ENCODE measurements at places on chromosomes 7 and 10.

- no peak for DNase-seq
These were observed 57.3 kb downstream of the ST7 start for GRCh38 chr7:117010375-117011133.

DNA sequence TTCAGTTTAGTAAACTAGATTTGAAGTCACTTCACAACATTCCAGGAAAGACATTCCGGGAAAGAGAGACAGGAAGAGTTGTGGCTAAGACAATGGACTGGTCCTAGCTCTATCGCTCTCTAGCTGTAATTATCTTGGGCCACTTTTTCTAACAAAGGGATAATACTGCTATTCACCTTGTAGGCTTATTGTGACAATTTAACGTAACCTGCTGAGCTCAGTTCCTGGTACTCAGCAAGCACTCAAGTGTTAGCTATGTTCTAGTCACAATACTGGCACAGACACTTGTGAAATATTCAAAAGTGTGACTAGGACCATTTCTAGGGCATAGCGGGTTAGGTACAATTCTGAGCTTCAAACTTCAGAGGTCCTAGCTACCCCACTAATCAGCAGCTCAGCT lies 12.0 kb upstream of the NRCAM start:
- DNase-seq: no peak

GRCh38 chr7:122556873-122557542 lies 141.9 kb downstream of the RNF133 start:
- DNase-seq: no peak

DNA sequence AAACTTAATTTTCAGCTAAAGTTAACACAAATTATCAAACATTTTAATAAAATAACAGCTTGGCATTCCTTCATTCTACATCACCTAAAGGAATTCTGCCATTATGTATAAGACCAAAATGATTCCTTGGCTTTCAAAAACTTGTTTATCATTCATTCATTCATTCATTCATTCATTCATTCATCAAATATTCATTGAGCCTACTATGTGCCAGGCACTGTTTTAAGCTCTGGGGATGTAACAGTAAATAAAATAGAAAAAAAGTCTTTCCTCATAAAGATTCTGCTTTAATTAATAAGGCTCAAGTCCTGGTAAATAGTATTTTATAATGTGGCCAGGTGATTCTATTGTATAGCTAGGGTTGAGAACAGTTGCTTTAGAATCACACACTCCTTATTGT lies 127.9 kb downstream of the GPR85 start:
- DNase-seq: no peak

GRCh38 chr10:22711373-22711772 lies 3.0 kb downstream of the PIP4K2A start:
- DNase-seq: no peak

DNA sequence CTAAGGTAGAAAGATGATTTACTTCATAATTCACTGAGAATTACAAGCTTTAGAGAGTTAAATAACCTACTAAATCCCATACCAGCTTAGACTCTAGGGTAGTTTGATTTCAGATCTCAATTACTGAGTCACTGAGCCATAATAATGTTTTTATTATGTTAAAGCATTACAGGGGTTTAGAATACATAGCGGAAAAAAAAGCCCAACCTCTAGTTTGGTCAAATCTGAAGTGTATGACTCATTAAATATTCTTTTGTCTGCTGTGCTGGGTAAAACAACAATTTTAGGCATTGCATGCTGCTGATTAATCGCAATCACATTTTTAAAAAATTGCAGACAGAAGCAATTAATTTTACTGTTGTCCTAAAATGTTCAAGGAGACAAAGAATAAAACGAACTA lies 48.5 kb downstream of the MALRD1 start:
- no peak for DNase-seq

GRCh38 chr7:80082213-80082612 lies 52.4 kb upstream of the GNAI1 start:
- DNase-seq: no peak

DNA sequence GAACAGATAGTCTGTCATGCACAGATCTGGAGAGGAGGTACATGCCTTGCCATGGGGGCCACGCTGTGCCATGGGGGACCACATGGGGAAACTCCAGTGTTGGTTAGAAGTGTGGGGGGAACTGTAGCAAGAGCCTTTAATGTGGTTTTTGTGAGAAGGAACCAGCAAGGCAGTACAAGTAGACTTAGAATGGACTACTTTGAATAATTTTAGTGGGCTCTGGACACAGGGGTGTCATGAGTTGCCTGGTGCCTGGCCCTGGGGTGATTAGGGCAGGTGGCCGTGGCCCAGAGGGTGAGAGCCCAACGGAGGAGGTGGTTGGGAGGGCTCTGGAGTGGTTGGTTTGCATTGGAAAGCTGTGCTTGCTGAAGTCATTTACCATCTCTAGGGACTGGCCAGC lies 77.2 kb downstream of the CXCL12 start:
- no peak for DNase-seq

DNA sequence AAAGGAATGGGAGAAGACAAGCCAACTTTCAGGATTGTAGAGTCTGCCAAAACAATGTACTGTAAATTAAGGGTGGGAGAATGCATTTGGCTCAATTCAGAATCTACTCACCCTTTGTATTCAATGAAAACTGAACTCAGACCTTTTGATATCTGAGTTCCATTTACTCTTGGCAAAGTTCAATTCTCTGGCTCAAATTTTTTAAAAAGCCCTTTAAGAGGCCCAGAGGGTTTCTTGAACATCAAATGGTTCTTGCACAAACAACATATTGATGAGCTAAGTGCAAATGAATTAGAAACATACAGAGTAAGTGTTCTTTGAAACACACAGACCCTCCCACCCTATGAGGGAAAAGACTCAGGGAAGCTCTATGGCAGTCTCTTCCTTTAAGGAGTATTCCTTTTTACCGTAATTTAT lies 5.2 kb upstream of the XPNPEP1 start:
- DNase-seq: no peak

GRCh38 chr7:82053453-82054032 lies 283.7 kb upstream of the HGF start:
- no peak for DNase-seq

GRCh38 chr10:128881086-128881485 lies 586.0 kb upstream of the MGMT start:
- no peak for DNase-seq

GRCh38 chr7:96993980-96994379 lies 11.4 kb upstream of the DLX6 start:
- no peak for DNase-seq

- DNase-seq: no peak
These were observed 25.1 kb upstream of the ZNF273 start for GRCh38 chr7:64877714-64878610.

DNA sequence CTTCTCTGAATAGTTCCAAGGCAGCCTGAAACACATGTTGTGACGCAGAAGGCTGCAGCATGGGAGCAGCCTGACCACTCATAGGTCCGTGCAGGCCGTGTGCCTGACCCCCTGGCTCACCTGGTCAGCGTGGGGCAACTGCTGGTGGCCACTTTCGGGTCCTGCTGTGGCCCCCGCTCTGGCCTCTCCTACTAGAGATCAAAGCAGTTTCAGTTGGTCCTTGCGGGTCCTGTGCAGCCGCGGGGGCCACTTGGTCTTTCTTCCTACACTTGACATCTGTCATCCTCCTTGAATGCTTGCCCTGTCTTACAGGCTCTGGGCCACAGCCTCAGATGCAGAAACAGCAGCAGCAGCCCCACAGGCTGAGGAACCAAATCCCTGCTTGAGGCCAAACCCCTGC lies 320.8 kb upstream of the ZNF32 start:
- no peak for DNase-seq

DNA sequence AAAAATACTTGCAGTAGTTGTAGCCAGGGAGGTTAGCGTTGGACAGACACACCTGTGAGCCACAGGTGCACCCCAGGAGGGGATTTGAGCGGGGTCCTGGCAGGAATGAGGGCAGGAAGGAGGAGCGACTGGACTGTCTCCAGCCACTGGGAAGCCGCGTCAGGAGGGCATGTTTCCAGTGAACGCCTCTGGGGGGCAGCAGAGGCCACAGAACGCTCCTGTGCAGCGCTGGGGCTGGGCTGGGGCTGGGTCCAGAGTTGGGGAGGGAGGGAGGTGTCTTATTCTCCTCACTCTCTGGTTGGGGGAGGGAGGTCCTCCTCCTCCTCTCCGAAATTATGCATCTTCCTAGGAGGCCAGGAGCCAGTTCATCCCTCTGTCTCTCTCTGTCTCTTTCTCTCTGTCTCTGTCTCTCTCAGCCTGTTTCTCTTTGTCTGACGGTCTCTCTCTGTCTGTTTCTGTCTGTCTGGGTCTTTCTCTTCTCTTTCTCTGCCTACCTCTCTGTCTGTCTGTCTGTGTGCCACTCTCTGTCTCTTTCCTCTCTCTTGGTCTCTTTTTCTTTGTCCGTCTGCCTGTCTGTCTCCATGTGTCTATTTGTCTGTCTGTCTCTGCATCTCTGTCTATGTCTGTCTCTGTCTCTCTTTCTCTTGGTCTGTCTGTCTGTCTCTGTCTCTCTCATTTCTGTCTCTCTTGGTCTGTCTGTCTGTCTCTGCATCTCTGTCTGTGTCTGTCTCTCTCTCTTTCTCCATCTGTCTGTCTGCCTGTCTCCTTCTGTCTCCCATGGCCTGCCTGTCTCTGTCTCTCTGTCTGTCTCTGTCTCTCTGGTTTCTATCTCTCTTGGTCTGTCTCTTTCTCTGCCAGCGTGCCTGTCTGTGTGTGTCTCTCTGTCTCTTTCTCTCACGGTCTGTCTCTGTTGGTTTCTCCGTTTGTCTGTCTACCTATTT lies 9.9 kb upstream of the PSMG3 start:
- no peak for DNase-seq

DNA sequence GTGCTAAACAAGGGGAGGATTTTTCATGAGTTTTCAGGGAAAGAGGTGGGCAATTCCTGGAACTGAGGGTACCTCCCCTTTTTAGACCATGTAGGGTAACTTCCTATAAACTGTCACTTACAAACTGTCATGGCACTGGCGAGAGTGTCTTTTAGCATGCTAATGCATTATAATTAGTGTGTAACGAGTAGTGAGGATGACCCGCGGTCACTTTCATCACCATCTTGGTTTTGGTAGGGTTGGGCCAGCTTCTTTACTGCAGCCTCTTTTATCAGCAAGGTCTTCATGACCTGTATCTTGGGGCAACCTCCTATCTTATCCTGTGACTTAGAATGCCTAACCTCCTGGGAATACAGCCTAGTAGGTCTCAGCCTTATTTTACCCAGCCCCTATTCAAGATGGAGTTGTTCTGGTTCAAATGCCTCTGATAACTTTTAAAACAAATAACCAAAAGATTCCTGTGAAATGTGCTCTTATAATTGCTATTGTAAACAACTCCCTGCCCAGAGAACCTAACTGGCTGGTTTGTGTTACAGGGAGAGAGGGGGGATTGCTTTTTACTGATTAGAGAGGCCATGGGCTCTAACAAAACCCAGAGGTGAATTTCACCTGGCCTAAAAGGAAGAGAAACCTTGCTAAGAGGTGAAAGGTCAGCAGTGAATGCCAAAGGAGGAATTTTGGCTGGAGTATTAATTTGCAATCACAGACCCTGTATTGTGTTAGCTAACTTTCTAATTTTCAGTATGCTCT lies 64.3 kb downstream of the EEPD1 start:
- DNase-seq: no peak

DNA sequence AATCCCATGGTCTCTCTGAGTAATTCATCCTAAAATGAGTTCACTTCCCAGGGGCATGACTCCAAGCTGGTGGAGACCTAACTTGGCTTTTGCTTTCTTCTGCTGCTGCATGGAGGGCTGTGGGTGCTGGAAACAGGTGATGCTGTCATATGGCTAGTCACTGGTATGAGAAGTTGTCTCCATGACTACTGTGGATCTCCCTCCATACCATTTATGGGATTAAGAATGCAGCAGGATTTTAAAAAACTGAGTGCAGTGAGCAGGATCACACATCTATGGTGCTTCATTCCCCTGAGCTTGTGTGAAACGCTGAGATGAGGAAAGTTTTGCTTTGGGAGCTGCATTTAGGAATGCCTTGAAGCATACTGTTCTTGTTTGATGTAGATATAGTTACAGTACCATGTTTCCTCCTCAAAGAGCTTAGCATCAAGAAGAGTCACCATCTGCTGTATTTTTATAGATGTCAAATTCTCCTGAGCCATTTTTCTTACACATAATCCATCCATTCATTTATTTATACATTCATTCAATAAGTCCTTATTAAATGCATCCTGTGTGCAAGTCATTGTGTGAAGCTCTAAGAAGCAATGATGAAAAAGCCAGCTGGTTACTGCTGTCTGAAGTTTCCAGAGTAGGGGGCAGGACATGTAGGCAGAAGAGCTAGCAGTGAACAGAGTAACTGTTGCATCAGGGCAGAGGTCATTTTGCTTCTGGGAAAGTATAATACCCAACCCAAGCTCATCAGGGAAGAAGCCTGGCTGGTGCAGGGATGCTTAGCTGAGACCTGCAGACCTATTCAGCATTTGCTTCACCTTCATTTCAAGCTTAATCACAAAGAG lies 534.8 kb downstream of the AUTS2 start:
- no peak for DNase-seq

DNA sequence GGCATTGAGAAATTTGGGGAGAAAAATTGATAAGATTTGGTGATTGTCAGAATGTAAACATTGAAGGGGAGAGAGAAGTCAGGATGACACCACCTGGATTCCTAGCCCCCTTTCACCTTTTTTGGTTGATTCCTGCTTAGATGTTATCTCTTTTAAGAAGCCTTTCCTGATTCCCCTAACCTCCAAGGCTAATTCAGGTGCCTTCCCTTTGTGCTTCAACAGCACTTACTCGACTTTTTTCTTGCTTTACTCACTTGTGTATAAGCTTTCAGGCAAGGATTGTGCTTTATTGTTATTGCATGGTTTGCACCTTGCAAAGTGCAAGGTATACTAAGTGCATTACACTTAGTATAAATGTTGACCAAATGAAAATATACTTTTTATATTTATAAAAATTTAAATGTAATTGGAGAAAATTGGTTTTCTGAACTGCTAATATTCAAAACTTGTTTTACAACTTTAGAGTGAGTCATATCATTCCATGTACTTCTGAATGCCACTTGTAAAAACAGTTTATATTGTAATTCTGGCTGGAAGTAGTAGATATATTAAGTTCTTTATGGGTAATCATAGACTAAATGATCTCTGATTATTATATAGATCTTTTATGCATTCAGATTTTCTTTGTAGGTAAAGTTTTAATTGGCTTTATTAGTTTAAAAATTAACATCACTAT lies 13.2 kb downstream of the SHOC2 start:
- DNase-seq: no peak

- DNase-seq: no peak
These were observed 712.5 kb upstream of the ANKRD30A start for GRCh38 chr10:36412942-36413341.

DNA sequence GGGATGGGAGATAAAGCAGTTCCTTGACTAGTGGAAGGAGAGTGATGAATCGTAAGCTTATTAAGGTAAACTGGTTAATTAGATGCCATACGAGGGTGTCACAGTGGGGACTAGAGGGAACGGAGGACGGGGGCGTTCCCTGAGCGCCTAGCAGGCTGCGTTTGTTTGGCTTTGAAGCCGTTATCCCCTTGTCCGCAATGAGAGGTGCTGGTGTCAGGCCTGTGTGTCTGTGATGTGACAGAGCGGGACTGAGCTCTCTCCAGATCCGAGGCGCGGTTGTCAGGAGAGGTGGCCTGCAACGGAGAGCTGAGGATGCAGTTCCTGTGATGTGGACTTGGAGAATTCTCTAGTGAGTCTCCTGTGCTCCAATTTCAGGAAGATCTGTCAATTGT lies 60.0 kb upstream of the PRPS1L1 start:
- no peak for DNase-seq

- no peak for DNase-seq
These were observed 35.5 kb upstream of the TBX20 start for GRCh38 chr7:35289376-35289775.

- no peak for DNase-seq
These were observed 32.3 kb upstream of the ARID5B start for GRCh38 chr10:61869041-61869675.

GRCh38 chr7:120842121-120842621 lies 15.8 kb downstream of the TSPAN12 start:
- no peak for DNase-seq

Data from kidney epithelial cell (primary cell).